B cell (primary cell): ENCODE measurements at places on chromosomes 16 and 17. TPM values are rescaled to one million over a fixed set of nuclear protein-coding genes. Genes with fewer than 3 reads are reported as not detected.

DNA sequence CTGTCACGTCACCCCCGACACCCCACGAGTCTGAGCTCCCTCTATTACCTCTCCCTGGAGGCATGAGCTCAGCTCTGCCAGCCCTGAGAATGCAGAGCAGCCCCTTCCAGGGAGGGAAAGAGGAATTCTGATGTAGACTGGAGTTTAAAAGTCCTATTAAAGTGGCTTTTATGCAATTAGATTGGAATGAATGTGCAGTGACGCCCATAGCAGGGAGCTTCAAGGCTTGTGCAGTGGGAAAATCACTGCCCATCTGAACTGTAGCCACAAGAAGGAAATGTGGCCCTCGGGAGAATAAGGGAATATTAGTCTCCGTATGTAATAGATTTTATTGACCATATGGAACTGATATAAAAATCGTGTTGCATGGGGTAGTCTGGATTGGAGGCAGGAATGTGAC lies 66.9 kb downstream of the ZNF423 start:
- no peaks in the 10 kb centered on the region for H3K27me3 ChIP-seq
- no peaks in the 10 kb centered on the region for H3K36me3 ChIP-seq
- no peaks in the 10 kb centered on the region for H3K4me1 ChIP-seq
- no peak overlapping the region for H3K27ac ChIP-seq
- no peak overlapping the region for H3K4me3 ChIP-seq
- no peak for DNase-seq

GRCh38 chr17:79919164-79919585 lies 79.9 kb upstream of the CBX4 start:
- H3K4me3 ChIP-seq = no peak overlapping the region
- H3K27me3 ChIP-seq = peaks cover 3% of the 10 kb centered on the region
- H3K27ac ChIP-seq = no peak overlapping the region
- no peaks in the 10 kb centered on the region for H3K36me3 ChIP-seq
- H3K4me1 ChIP-seq = no peaks in the 10 kb centered on the region

DNA sequence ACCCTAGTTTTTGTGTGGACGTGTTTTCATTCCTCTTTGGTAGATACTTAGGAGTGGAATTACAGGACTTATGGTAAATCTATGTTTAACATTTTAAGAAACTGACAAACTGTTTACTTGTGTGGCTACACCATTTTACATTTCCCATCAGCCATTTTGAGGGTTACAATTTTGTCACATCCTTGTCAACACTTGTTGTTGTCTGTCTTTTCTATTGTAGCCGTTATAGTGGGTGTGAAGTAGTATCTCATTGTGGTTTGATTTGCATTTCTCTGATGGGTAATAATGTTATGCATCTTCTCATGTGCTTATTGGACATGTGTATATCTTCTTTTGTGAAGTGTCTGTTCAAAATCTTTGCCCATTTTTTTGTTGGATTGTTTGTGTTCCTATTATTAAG lies 4.5 kb downstream of the FTO start:
- H3K4me3 ChIP-seq = no peak overlapping the region
- no peaks in the 10 kb centered on the region for H3K36me3 ChIP-seq
- H3K4me1 ChIP-seq = peaks cover 13% of the 10 kb centered on the region
- no peaks in the 10 kb centered on the region for H3K27me3 ChIP-seq
- no peak overlapping the region for H3K27ac ChIP-seq

The VASN gene
- 0.66 and 0.76 TPM in 2 replicates for total RNA-seq

The EVI2A gene
- 47.3 and 49.3 TPM in 2 replicates for total RNA-seq

The BCO1 gene
- total RNA-seq = not detected in 2 replicates
